ENCODE measurements at places on chromosomes 1 and 21. TPM values are rescaled to one million over a fixed set of nuclear protein-coding genes. Genes with fewer than 3 reads are reported as not detected.

Gene RGS13
- 1.1 TPM for polyA plus RNA-seq

Gene AGBL4
- 0.18 TPM for polyA plus RNA-seq

Gene C1orf74
- 2.8 TPM for polyA plus RNA-seq

Gene TTC22
- polyA plus RNA-seq: 4.4 TPM

Gene GLIS1
- polyA plus RNA-seq: 0.59 TPM

Gene FMO5
- polyA plus RNA-seq: 4.7 TPM

Gene C1orf226
- 1.1 TPM for polyA plus RNA-seq

Gene OR2M2
- not detected for polyA plus RNA-seq

Gene KCNN3
- polyA plus RNA-seq: 0.64 TPM

Gene CDK18
- 5.4 TPM for polyA plus RNA-seq

Gene GREM2
- polyA plus RNA-seq: 0.09 TPM

Gene LRRC71
- 0.11 TPM for polyA plus RNA-seq

Gene IFFO2
- 22.6 TPM for polyA plus RNA-seq

Gene CD84
- polyA plus RNA-seq: 5.9 TPM

Gene FCMR
- 59.0 TPM for polyA plus RNA-seq

Gene NUP210L
- polyA plus RNA-seq: 0.05 TPM

Gene LCE1E
- polyA plus RNA-seq: 0.30 TPM

Gene PCP4L1
- polyA plus RNA-seq: 8.9 TPM

Gene GNG12
- 19.3 TPM for polyA plus RNA-seq

Gene PROX1
- polyA plus RNA-seq: 0.27 TPM

Gene EFHD2
- polyA plus RNA-seq: 62.3 TPM
